A549 treated with Mapracorat at 1 μM for 4 hours (cell line): ENCODE measurements at places on chromosomes 7 and 10. TPM values are rescaled to one million over a fixed set of nuclear protein-coding genes. Genes with fewer than 3 reads are reported as not detected.

TMEM225B gene
- total RNA-seq: 0.38 to 1.2 TPM (median 0.84 TPM) in 5 replicates

TMEM273 gene
- total RNA-seq: not detected in 5 replicates

EBF3 gene
- total RNA-seq: 0.07 to 0.19 TPM (median 0.12 TPM) in 5 replicates

SHTN1 gene
- 20.5 to 28.8 TPM (median 25.6 TPM) in 5 replicates for total RNA-seq

MORN4 gene
- total RNA-seq: 6.3 to 8.1 TPM (median 7.0 TPM) in 5 replicates

NUDT13 gene
- total RNA-seq: 2.2 to 4.0 TPM (median 3.3 TPM) in 5 replicates

CLDN12 gene
- 27.5 to 35.2 TPM (median 32.4 TPM) in 5 replicates for total RNA-seq

SEMA3D gene
- total RNA-seq: 0.08 to 0.10 TPM in 2 of 5 replicates, not detected in the others

SPDYE2B gene
- total RNA-seq: not detected in 5 replicates

NKX6-2 gene
- total RNA-seq: 0.15 to 0.56 TPM (median 0.44 TPM) in 5 replicates

TMEM236 gene
- total RNA-seq: 0.02 to 0.08 TPM (median 0.03 TPM) in 5 replicates

RAMP3 gene
- not detected in 5 replicates for total RNA-seq

SPRN gene
- 0.13 to 0.39 TPM (median 0.29 TPM) in 5 replicates for total RNA-seq

MPP7 gene
- total RNA-seq: 0.06 to 0.29 TPM (median 0.23 TPM) in 5 replicates

ABCC2 gene
- 119 to 142 TPM (median 123 TPM) in 5 replicates for total RNA-seq

ADRB1 gene
- 0.75 to 1.4 TPM (median 1.2 TPM) in 5 replicates for total RNA-seq

PHKG1 gene
- total RNA-seq: 0.19 to 0.58 TPM (median 0.26 TPM) in 5 replicates

GATA3 gene
- total RNA-seq: 4.1 to 6.4 TPM (median 4.2 TPM) in 5 replicates

ZNF479 gene
- not detected in 5 replicates for total RNA-seq

CUL2 gene
- 21.1 to 24.2 TPM (median 22.3 TPM) in 5 replicates for total RNA-seq

FIGNL1 gene
- 14.9 to 17.6 TPM (median 16.1 TPM) in 5 replicates for total RNA-seq

GSTK1 gene
- total RNA-seq: 108 to 122 TPM (median 119 TPM) in 5 replicates

SORCS3 gene
- not detected in 5 replicates for total RNA-seq

ASAH2 gene
- 1.2 to 4.0 TPM (median 2.9 TPM) in 5 replicates for total RNA-seq
